ENCODE measurements at places on chromosomes 7 and 10.

DNA sequence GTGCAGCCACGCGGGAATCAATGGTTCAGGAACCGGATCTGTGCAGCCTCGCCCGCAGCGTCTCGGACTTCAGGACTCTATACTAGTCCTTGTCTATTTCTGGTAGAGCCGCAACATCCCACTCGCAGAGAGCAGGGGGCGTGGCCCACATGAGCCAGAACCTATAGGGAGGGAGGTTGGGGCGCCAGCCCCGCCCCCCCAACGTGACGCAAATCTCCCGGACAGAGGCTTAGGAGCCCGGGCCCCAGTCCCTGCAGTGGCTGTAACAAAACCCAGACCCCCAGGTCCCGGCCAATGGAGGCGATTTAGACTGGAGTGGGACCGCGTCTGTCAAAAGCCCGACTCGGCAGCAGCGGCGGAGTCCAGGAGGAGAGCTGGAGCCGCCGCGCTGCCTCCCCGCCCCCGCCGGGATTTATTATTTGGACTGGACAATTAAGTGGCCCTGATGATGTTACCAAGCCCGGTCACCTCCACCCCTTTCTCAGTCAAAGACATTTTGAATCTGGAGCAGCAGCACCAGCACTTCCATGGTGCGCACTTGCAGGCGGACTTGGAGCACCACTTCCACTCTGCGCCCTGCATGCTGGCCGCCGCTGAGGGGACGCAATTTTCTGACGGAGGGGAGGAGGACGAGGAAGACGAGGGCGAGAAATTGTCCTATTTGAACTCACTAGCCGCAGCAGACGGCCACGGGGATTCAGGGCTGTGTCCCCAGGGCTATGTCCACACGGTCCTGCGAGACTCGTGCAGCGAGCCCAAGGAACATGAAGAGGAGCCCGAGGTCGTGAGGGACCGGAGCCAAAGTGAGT is at the start of gene NKX2-3:
NKX2-3 (plus strand) TSS at position 256 of the 809 bp plus-strand sequence; CDS start at position 446, 190 bp downstream.
- no peak for DNase-seq

DNA sequence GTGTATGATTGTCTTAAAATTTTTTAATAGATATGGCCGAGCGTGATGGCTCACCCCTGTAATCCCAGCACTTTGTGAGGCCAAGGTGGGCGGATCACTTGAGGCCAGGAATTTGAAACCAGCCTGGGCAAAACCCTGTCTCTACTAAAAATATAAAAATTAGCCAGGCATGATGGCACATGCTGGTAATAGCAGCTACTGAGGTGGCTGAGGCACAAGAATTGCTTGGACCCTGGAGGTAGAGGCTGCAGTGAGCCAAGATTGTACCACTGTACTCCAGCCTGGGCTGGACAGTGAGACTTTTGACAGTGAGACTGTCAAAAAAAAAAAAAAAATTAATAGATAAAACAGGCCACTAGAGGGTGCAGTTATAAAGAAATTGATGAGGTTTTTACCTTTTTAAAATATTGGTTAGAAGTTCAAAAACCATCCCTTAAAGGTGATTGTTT is 20.5 kb downstream of the NOM1 start:
- DNase-seq = no peak

DNA sequence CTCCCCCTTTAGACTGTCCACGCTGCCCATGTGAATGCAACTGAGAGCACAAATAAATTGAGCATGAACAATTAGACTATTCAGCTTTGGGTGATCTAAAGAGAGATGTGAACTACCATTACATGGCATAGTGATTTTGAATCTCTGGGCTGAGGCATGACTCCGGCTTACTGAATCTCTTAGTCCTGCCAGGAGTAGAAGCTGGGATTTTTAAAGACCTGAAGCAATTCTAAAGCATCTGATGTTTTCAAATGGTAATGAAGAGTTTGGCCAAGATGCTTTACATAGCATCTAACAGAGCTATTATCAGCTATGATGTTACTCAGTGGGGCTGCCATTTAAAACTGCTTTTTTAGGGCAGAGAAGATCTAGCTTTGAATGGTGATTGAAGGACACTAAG is 1059.1 kb downstream of the SORCS3 start:
- no peak for DNase-seq

DNA sequence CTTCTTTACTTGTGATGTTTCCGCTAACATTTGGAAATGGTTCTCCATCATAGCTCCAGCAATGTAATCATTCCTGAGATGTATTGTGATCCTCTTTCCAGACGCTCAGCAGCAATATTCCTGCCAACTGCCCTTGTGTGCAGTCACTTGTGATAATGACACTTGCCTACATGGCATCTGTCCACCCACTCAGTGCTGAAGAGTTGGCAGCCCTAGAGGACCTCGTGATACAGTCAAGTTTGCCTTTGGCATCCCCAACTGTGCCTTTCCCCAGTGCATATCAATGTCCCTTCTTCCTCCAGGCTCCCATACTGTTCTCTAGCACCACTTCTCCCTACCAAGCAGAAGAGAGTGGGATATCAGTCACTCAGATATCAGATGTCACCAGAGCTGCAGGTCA is 64.9 kb downstream of the MYOF start:
- no peak for DNase-seq

DNA sequence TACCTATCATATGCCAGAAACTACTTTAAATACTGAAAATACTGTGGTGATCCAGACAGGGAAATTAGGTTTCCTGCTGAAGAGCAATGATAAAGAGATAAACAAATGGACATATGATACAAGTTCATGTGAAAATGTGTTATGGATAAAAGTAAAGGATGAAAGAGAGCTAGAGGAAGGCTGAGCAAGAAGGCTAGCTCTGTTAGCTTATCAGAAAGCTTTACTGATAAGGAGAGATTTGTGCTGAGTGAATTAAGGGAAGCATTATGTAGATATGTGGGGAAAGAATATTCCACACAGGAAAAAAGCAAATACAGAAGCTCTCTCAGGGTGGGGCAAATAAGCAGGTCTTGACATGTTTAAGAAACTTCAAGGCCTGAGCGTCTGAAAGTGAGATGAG is 308.4 kb downstream of the HDAC9 start:
- no peak for DNase-seq

DNA sequence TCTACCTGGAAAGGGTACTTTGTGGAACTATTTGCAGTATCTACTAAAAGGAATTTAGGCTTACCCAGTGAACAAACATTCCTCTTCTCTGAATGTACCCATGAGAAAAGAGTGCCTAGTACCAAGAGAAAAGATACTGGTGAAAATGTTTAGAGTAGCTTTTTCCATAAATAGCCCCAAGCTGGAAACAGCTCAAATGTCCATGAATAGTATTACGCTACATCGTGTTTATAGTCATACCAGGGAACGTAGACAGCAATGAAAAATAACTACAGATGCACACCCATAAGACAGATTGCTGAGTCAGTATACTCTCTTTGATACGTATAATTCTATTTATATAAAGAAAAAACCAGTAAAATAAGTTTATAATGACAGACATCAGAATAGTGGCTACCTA is 285.9 kb downstream of the KLF6 start:
- DNase-seq = no peak

DNA sequence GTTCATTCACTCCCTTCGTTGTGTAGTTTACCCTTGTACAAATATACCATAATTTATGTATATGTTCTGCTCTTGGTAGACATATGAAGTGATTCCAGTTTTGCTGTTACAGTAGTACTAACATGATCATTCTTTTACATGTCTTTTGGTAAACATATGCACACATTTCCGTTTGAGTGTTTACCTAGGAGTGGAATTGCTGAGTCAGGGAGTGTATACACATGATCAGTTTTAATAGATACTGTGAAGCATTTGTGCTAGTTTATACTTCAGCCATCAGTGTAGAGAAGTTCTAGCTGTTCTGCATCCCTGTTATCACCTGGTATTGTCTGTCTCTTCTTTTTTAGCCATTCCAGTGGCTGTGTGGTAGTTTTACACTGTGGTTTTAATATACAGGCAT is 34.5 kb upstream of the CYP26C1 start:
- no peak for DNase-seq

DNA sequence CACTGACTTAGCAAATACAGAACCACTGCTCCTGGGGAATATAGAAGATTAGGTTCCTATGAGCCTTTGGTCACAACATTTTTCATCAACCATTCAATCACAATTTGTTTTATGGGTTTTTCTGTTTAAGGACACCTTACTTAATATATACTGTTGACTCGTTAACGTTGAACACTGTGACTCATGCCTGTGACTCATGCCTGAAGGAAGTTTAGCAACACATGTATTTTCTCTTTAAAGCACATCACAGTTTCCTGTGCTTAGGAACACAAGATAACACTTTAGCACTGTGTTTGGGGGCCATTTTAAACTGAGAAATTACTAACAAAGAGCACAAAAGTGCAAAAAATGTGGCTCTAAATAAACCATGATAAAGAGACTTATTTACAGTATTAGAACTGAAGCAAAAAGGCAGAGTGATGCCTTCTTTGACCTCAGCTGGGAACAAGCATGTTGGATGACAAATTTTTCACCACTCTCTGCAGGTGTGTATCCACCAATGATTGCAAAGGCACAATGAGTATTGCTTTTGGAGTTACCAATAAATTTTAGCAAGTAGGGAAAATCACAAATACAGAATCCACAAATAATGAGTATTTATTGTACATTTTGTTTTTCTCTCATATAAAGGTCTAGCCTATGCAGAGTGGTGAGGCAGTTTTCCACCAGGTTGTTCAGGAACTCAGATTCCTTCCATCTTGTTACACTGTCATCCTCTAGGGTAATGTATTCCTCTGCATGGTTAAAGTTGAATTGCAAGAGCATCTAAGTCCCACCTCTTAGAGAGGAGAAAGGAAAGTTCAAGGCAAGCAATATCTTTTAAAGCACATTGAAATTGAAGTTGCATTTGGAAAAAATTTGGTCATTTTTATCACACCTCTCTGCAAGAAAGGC is 7.3 kb downstream of the FGFBP3 start:
- DNase-seq = no peak

DNA sequence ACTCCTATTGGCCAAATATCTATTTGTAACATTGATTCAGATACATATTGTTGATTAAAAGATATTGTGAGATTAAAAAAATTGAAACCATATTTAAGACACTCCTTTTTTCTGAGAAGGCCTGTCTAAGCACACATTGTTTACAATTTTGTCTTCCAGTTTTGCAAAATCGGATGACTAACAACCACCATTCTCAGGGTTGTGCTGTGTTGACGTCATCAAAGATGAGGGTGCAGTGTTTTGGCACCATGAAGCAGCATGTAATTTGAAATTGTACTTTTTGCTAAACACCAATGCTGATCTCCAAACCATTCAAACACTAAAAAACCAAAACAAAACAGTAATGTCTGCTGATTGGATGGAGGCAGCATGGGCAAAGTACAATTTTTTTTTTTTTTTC is 7.4 kb downstream of the CREB5 start:
- DNase-seq = no peak

DNA sequence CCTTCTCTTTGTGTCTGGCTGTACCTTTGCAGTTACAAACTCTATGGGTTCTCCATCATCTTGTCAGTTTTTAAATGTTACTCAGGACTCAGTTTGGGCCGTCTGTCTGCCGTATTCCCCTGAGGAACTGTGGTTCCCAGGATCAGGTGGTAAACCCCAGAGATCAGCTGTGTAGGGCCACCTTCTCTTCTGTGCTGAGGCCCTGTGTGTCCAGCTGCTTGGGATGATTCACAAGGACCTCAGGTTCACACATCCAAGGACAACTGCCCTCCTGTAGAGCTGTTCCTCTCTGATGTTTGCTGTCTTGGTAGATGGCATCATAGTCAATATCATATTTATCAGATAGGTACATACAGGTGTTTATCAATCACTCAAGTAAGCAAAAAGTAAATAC is 24.5 kb downstream of the CUL1 start:
- DNase-seq = no peak

- no peak for DNase-seq
These were observed 223.9 kb downstream of the FRMD4A start for GRCh38 chr10:14106828-14107227.

DNA sequence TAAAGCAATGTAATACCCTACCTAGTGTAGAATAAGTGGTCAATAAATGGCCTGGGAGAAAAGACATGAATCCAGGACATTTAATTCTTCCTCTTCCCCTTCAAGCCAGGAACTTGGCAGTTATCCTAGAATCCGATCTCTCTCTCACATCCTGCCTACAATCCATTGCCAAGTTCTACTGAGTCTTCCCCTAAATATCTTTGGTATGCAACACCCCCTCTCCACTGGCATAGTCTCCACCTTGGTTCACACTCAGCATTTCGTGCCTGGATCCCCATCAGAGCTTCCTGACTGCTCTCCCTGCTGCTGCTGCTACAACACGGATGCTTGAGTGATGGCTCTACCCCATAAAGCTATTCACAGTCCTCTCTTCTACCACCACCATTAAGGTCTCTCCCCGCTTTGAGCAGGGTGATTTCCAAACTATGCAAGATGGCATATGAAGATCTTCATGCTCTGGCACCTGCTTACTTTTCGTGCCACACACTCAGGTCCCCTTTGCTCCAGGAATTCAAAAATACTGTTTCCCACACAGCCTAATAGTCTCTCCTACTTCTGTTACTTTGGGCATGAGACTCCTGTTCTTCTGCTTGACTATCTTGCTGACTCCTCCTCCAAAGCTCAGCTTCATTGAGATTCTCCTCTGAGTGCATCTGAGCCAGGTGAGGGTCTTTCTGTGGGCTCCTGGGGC is 4.8 kb downstream of the ANK3 start:
- no peak for DNase-seq

GRCh38 chr7:100088621-100089457 is at the start of gene COPS6:
Gene COPS6 (plus strand): TSS chr7:100088969. CDS start chr7:100088991, 22 bp downstream.
- DNase-seq = peak; percentile 71

DNA sequence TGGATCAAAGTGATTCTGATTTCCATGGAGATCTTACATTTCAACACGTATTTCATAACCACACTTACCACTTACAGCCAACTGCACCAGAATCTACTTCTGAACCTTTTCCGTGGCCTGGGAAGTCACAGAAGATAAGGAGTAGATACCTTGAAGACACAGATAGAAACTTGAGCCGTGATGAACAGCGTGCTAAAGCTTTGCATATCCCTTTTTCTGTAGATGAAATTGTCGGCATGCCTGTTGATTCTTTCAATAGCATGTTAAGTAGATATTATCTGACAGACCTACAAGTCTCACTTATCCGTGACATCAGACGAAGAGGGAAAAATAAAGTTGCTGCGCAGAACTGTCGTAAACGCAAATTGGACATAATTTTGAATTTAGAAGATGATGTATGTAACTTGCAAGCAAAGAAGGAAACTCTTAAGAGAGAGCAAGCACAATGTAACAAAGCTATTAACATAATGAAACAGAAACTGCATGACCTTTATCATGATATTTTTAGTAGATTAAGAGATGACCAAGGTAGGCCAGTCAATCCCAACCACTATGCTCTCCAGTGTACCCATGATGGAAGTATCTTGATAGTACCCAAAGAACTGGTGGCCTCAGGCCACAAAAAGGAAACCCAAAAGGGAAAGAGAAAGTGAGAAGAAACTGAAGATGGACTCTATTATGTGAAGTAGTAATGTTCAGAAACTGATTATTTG is 15.3 kb downstream of the HNRNPA2B1 start:
- no peak for DNase-seq

- no peak for DNase-seq
These were observed 17.5 kb downstream of the NUDT1 start for GRCh38 chr7:2259480-2259879.

- no peak for DNase-seq
These were observed 63.3 kb downstream of the CTTNBP2 start for GRCh38 chr7:117809958-117810357.

- no peak for DNase-seq
These were observed 119.6 kb upstream of the MKX start for GRCh38 chr10:27865221-27865635.

GRCh38 chr7:28151965-28152364 is 28.6 kb downstream of the JAZF1 start:
- DNase-seq = no peak

GRCh38 chr7:55109404-55110167 is 90.8 kb downstream of the EGFR start:
- no peak for DNase-seq

Measured in activated CD4-positive, CD25-positive, alpha-beta regulatory T cell (primary cell).